ENCODE measurements at places on chromosomes 6 and 20. TPM values are rescaled to one million over a fixed set of nuclear protein-coding genes. Genes with fewer than 3 reads are reported as not detected.

SLPI gene
- not detected for total RNA-seq

DNA sequence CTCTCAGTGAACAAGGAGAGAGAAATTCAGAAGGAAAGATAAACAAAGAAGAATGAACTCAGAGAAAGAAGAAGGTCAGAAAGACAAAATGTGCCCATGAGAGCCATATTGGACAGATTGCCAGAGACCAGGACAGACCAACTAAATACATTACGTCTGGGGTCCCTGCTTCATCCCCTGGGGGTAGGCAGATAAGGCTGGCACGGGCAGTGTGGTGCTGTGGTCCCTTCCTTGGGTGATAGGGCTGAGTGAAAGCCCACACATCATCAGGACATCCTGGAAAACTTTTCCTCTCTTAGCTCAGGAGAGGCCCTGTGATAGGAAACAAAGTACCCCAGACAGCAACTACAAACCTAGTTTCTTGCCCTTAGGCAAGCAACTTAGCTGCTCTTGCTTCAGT is 13.2 kb upstream of the ARMC12 start:
- no peaks in the 10 kb centered on the region for H3K27me3 ChIP-seq
- no peak overlapping the region for H3K27ac ChIP-seq
- H3K36me3 ChIP-seq: no peaks in the 10 kb centered on the region
- no peak for DNase-seq
- H3K4me3 ChIP-seq: no peak overlapping the region

SLC22A23 gene
- 1.3 TPM for total RNA-seq

GPR6 gene
- not detected for total RNA-seq

KIF25 gene
- total RNA-seq: not detected

RAB44 gene
- 0.05 TPM for total RNA-seq

KCNG1 gene
- 0.29 TPM for total RNA-seq

DNA sequence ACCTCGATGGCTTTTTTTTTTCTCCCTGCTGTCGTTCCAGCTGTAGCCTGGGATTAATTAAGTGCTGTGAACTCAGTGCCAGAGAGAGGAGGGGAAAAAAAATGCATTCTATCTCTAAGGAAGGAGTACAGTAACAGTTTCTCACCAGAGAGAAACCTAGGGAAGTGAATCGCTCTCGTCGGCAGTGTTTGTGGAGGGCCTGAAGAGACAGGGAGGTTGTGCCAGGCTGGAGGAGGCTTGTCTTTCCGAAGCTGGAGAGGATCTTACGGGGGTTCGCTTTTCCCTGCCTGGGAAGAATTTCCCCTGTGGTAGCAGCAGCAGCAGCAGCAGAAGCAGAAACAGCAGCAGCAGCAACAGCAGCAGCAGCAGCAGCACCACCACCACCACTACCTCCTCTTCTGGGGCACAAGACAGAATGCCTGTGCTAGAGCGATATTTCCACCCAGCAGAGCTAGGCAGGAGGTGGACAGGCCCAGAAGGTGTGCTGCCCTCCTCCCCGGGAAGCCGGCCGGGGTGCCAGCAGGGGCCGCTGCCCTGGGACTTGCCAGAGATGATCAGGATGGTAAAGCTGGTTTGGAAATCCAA is 186.5 kb downstream of the PDE7B start:
- no peaks in the 10 kb centered on the region for H3K36me3 ChIP-seq
- H3K4me3 ChIP-seq: peak overlapping the region; percentile 4
- DNase-seq: no peak
- peaks cover 15% of the 10 kb centered on the region for H3K4me1 ChIP-seq
- peaks cover 1% of the 10 kb centered on the region for H3K27me3 ChIP-seq
- H3K27ac ChIP-seq: no peak overlapping the region

DLK2 gene
- 0.52 TPM for total RNA-seq

CALHM6 gene
- total RNA-seq: 3.1 TPM

CD24 gene
- total RNA-seq: 0.30 TPM

- no peaks in the 10 kb centered on the region for H3K4me1 ChIP-seq
- no peak overlapping the region for H3K27ac ChIP-seq
- H3K27me3 ChIP-seq: no peaks in the 10 kb centered on the region
- H3K4me3 ChIP-seq: no peak overlapping the region
- no peaks in the 10 kb centered on the region for H3K36me3 ChIP-seq
Measured at GRCh38 chr6:18823782-18824386, 436.7 kb downstream of the RNF144B start.

C20orf144 gene
- 0.38 TPM for total RNA-seq

DNA sequence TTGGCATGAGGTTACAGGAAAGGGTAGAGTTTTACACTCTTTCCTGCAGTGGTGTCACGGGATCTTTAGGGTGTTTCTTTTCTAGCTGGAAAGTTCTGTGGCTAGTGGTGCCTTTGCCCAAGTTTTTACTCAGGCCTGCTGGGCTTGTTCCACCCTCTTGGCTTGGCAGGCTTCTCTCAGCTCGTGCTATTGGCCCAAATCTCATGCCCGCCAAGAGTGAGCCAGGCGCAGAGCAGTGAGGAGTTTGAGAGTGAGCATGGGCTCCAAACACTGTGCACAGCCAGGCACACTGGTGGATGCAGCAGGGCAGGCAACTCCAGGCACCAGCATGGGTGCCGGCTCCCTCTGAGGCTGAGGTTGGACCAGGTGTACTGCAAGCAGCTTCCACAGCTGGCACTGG is 206.5 kb downstream of the SAMD5 start:
- H3K27ac ChIP-seq: no peak overlapping the region
- DNase-seq: no peak
- no peaks in the 10 kb centered on the region for H3K4me1 ChIP-seq
- H3K4me3 ChIP-seq: no peak overlapping the region
- H3K27me3 ChIP-seq: no peaks in the 10 kb centered on the region

DNA sequence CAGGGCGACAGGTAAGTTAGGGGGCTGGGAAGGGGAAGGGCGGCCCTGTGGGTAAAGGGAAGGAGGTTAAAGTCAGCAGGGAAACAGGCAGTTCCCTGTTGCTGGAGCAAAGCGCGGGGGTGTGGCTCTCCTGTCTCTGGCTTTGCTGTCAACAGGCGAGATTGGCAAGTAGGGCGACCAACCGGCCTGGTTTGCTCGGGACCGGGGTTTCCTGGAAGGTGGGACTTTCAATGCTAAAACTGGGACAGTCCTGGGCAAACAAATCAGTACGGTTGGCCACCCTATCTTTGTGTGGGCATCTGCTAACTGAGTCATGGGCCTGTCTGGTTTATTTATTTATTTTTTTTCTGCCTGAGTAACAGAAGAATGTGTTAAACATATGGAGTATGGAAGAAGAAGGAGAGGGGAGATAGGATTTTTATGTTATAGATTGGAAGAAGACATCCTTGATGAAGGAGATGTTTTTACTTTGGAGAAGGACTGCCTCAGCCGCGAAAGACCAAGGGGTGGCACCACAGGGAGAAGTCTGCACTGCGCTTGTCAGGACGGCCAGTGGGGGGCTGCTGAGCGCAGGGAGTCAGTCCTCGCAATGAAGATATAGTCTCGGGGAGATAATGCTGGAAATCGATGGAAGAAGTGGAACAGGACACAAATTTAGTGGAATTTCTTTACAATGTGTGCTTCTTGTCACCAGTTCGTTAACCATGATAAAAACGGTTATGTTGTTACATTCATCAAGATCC is 43.4 kb upstream of the ESR1 start:
- peaks cover 11% of the 10 kb centered on the region for H3K4me1 ChIP-seq
- peak overlapping the region; percentile 30 for H3K4me3 ChIP-seq
- H3K27ac ChIP-seq: peak overlapping the region; percentile 33

PROCR gene
- 1.5 TPM for total RNA-seq

- no peak overlapping the region for H3K27ac ChIP-seq
- no peaks in the 10 kb centered on the region for H3K4me1 ChIP-seq
- no peak overlapping the region for H3K4me3 ChIP-seq
- no peak for DNase-seq
- H3K27me3 ChIP-seq: no peaks in the 10 kb centered on the region
Measured at GRCh38 chr6:102623201-102623600, 1229.7 kb downstream of the GRIK2 start.
